HuH-7 (cell line): ENCODE measurements at places on chromosomes 12 and 14.

GRCh38 chr14:95944462-95944861 is 67.8 kb downstream of the TUNAR start:
- no peak for DNase-seq

GRCh38 chr14:89841851-89842250 is 112.7 kb downstream of the EFCAB11 start:
- DNase-seq, result no peak

DNA sequence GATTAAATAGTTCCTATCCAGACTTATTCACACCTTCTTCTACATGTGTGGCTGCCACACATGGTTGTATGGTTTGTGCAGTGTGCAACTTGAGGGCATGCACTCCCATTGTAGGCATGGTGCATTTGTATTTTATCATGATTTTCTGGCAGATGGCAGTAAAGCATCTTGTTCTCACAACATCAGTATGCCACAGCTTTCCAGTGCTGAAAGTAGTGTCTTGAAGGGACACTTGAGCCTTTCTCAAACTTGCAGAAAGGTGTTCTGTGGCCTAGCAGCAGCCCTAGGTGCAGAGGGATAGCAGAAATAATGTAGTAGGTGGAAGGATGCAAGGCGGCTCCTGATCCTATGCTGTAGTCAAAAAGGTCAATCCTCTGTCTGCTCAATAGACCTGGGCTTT is 72.9 kb downstream of the LMNTD1 start:
- no peak for DNase-seq

- no peak for DNase-seq
Observed at GRCh38 chr12:1117371-1117770, 126.3 kb downstream of the ERC1 start.

DNA sequence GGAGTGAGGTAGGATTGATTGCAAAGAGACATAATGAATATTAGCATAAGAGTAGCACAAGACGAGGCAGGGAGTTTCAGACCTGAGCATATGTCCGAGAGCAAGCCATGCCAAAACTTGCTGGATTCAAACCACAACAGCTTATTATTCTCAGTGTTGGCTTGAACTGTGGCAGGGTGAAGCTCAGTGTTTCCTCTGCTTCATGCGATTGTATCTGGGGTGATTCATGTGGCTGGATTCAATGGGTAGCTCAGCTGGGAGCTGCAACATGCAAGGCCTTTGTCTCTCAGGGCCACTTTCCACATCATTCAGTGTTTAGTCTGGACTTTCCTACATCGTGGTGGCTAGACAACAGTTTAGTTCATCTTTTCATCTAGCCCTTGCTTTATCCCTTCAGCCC is 22.1 kb upstream of the E2F7 start:
- DNase-seq, result no peak

GRCh38 chr12:70648831-70649230 is 11.6 kb upstream of the PTPRB start:
- no peak for DNase-seq

DNA sequence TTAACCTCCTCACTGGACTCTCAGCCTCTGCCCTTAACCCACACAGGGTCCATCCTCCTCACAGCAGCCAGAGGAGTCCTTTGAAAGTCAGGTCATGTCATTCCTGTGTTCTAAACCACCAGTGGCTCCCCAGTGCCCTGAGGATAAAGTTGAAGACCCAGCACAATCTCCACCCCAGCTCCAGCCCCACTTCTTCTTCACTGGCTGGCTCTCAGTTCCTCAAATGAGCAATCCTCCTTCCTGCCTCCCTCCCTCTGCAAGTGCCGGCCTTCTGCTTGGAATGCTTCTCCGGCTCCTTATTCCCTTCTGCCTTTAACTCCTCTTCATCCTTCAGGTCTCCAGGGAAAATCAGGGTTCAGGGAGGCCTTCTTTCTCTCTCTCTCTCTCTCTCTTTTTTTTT is 32.0 kb upstream of the SPPL3 start:
- no peak for DNase-seq

DNA sequence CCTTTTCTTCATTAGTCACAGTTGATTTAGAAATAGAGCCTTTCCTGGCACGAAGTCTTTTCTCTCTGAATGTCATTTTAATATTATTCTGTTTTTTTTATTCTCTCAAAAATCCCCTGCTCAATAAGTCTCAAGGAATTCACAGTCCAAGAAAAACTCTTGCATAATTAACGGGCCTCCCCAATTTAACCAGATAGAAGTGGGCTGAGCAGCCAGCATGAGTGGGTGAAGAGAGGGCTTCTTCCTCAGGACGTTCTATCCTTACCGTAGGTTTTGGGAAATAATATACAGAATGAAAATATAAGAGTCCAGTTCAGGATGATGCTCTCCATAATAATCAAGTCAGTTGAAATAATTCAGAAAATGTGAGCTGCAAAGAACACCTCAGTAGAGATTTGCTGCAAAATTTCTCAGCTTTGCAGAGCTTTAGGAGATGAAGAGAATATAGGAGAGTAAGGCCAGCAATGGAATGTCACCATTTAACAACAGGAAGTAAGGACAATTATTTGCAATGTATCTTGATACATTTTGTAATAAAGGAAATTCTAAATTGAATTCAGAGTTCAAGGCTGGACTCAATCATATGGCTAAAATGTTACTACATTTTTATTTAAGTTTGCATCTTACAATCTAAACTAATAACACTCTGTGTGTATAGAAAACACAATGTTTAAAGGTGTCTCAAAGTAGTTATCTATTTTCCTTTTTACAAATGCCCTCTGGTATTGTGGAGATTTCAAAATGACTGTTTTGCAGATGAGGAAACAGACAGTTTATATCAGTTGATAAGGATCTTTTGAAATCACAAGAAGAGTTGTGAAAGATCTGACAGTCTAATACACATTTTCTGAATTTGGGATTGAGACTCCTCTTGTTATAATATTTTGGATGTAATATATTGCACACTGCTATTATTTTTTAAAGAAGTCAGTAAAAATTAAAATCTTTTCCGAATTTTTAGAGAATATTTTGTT is 1724.1 kb upstream of the SEL1L start:
- no peak for DNase-seq

- DNase-seq, result peak; percentile 55
Observed at GRCh38 chr14:67420102-67420739, 8.3 kb upstream of the PLEK2 start.

DNA sequence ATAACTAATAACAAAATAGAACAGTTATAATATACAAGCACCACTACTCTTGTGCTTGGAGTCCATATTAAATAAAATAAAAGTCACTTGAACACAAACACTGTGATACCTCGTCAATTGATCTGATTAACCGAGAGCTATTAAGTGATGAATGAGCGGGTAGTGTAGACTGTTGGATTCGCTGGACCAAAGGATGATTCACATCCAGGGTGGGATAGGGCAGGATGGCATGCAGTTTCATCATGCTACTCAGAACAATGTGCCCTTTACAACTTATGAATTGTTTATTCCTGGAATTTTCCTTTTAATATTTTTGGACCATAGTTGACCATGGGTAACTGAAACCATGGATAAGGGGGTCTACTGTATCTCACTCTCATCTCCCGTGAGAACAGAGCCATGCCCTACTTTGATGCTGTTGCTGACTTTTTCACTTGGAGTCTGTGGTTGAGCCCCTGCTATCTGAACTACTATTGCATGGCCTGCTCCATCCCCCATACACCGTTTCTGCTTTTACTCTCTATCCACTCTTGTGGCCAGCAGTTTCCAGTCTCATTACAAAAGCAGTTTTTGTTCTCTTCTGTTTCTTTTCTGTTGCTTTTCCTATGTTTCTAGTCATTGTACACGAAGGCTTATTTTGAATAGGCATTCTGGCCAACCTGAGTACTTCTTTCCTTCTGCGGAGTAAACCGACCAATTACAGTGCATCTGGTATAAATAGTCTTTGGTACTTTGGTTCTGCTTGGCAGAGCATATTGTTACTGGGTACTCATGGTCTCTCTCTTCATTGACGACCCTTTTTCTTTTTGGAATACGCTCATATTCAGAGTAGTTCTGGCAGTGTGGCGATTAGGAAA is 12.2 kb downstream of the TMTC2 start:
- no peak for DNase-seq

- DNase-seq, result no peak
Observed at GRCh38 chr12:83082690-83083276, 396.1 kb downstream of the TMTC2 start.

DNA sequence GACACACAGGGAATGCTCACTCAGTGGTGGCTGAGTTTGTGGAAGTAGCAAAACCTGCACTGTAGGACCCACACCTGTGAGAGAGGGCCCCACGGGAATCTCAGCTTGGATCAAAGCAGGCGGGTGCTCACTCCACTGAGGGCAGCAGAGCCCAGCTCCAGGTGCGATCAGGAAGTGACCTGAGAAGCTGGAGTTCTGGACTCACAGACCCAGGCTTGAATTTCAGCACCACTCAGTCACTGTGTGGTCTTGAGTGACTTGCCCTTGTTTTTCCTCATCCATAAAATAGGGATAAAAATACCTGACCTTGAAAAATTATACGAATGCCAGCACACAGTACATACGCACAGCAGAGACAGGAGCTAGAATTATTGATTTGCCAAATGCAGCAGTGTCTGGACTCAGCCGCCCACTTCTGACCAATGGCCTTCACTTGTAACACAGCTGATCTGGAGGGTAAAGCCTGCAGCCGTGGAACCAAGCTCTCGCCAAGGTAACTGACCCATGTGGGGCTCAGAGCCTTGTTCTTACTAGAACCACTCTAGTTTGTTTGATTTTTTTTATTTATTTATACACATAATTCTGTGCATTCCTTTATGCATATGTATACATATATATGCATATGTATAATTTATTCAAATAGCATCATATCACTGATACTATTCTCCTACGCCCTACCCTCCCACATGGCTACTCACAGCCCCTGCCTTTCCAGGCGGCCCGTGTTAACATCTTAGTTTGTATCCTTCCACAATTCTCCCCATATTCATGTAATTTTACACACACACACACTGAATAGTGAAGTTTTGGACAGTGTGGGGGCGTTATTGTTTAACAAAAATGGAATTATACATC is 53.9 kb downstream of the DPF3 start:
- no peak for DNase-seq

- DNase-seq, result no peak
Observed at GRCh38 chr14:49994951-49995561, 102.2 kb downstream of the ARF6 start.

DNA sequence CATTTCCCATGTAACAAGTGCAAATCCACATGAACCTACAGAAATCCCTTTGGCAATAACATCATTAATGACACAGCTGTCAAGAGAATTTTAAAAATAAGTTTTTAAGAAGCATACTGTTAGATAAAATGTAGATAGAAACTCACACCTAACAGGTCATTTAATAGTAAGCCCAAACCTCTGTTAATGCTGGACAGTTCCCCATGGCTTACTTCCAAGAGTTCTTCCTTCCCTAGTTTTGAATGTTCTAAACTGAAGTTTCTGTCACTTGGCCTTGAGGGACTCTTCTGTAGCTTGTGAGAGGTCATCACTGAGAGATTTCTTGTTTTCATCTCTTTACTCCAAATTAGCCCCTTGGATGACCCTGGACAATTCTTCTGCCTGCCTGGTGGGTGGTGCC is 22.7 kb downstream of the OTX2 start:
- DNase-seq, result no peak

DNA sequence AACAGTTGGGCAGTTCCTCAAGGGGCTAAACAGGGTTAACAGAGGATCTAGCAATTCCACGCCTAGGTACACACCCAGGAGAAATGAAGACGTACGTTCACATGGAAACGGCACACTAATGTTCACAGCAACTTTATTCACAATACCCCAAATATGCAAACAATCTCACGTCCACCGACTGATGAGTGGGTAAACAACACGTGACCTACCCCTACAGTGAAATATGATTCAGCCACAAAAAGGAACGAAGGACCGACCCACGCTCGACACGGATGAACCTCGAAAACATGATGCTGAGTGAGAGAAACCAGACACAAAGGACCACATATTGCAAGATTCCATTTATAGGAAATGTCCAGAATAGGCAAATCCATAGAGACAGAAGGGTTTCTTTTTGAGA is 112.7 kb downstream of the NCOR2 start:
- no peak for DNase-seq

DNA sequence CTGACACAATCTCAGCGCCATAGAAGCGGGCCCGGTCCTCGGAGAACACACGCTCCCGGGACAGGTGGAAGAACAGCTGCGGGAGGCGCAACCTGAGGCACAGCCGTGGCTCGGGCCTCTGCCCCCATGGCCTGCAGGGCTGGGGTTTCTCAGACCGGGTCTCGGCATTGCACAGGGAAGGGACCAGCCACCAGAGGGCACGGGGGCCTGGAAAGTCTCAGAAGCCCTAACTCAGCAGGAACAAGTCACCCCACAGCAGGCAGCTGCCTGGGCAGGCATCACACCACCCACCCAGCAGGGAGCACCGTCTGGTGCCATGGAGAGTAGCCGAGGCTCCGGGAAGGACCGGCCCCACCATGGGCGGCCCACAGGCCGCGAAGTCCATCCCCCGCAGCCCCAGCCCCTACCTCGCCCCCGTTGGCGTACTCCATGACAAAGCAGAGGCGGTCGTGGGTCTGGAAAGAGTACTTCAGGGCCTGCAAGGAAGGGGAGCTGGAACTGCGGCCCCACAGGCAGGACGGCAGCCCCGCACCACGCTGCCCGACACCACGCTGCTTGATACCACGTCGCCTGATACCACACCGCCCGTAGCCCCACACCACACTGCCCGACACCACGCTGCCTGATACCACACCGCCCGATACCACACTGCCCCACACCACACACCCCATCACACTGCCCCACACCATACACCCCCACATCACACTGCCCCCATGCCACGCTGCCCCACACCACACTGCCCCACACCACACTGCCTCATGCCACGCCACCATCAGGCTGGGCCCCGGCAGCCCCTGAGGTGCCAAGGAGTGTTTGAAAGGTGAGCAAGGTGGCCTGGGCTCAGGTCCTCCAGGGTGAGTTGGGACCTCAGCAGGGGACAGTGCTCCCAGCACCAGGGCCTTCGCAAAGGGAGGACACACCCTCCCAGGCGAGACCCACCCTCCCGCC is 20.8 kb downstream of the SIVA1 start:
- DNase-seq, result no peak

DNA sequence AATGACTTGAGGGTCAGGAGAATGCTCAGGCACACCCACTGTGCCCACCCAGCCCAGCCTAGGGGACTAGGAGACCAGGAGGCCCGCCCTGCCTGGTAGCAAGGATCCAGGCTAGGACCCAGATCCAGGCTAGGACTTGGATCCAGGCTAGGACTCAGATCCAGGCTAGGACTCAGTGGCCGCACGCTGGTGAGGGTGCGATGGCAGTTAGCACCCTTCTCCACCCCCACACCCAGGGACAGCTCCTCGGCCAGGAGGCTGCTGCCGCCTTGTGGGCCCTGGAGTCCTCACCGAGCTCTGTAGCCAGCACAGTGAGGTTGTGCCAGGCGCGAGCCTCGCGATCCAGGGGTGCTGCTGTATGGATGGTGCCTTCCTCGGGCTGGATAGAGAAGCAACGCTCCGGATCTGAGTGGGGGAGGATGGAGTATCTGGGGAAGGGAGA is 5.1 kb downstream of the CDH24 start:
- peak; percentile 48 for DNase-seq

- no peak for DNase-seq
Observed at GRCh38 chr14:100202712-100203111, 36.2 kb upstream of the YY1 start.
